ENCODE measurements at places on chromosomes 11 and 22. TPM values are rescaled to one million over a fixed set of nuclear protein-coding genes. Genes with fewer than 3 reads are reported as not detected.

Gene P4HA3
- polyA plus RNA-seq = 5.1 TPM

Gene PNPLA5
- not detected for polyA plus RNA-seq

Gene OR52E8
- polyA plus RNA-seq = not detected

DNA sequence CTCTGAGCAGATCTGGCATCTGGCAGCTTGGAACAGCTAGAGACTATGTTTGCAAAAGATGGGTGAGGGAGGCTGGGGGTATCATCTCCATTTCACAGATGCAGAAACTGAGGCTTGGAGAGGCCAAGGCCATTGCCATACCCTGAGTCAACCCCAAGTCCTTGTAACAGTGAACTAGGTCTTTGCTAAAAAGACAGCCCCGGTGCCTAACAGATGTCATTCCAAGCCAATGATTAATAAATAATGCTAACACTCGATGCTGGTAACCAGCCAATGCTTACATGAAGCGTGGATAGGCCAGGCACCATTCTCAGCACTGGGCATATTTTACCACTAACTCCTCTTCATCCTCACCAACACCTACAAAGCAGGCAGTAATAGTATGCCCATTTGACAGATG lies 164.0 kb downstream of the MN1 start:
- no peak for DNase-seq

DNA sequence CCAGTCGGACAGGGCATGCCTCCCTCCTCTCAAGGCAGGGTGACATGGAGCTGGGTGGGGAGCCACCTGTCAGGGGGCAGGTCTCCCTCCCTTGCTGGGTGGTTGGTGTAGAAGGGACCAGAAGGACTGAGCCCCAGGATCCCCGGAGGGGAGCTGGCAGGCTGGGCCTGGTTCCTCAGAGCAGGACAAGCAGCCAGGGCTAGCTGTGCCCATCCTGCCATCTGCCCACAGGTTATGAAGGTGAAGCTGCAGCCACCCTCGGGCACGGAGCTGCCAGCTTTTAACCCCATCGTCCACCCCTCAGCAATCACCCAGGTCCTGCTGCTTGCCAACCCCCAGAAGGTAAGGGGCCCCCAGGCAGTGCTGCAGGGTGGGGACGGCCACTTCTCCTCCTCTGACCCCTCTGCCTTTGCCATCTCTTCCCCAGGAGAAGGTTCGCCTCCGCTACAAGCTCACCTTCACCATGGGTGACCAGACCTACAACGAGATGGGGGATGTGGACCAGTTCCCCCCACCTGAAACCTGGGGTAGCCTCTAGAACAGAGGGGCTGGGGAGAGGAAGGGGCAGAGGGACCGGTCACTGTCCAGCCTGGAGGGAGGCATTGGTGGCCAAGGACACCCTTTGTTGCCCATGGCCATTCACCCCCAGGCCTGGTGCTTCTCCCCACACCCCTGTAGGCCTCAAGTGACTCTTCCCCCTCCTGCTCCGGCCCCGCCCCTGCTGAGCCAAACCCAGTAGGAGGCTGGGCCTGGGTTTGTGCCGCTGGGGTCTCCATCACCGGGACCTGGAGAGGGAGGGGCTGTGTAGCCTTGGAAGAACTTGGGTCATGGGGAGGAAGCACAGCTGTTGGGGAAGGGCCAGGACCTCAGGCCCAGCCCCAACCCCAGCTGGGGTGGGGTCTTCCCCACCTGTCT lies 7.0 kb upstream of the SH3BP1 start:
- no peak for DNase-seq

DNA sequence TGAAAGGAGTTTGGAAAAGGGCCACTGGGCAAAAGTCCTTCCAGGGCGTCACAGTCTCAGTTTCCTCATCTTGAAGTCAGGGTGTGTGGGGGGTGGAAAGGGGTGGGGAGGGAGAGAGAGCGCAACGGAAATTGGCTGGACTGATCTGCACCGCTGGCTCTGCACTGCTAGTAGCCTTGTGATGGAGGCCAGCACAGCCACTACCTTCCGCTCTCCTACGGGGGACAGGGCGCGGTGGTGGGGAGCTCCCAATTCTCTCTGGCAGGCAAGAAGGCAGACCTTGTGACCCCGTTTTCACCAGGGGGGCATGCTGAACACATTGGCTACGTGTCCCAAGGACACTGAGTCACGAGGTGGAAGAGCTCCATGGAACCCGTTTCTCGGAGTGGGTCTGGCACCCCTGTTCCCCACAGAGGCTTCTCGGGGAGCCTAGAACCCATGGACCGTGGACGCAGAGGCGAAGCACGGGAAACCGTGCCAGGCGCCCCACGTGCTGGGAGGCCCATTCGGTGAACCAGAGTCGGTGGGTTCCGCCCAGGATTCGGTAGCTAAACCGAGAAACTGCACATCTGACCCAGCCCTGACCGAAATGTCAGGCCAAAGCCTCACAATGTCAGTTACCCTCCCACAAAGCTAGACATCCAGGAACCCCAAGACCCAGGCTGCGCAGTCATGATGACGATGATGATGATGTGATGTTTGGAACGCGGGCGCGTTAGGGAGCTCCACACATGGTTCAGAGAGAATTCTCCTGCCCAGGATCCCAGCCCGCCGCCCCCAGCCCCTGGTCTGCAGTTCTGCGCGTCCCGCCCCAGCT lies 28.3 kb upstream of the WNT11 start:
- peak; percentile 46 for DNase-seq

- no peak for DNase-seq
Measured at GRCh38 chr11:31421820-31422219, 52.2 kb downstream of the DNAJC24 start.

Gene SLN
- polyA plus RNA-seq = 0.09 TPM

DNA sequence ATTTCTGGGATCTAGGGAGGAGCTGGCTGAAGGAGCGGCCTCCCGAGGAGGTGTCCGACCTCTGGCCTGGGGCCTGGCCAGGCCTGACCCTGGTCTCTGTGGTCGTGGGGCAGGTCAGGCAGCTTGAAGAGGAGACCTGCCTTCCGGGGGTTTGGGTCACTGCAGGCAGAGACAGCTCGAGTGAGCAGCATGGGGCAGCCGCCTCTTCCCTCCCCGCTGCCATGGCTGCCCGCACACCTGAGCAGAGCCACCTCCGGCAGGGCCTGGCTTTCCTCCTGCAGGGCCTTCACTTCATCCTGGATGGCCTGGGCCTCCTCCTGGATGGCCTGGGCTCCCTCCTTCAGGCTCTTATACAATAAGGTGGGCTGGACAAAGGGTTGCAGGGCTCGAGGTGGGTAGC lies 8.0 kb upstream of the NAALADL1 start:
- DNase-seq = no peak

DNA sequence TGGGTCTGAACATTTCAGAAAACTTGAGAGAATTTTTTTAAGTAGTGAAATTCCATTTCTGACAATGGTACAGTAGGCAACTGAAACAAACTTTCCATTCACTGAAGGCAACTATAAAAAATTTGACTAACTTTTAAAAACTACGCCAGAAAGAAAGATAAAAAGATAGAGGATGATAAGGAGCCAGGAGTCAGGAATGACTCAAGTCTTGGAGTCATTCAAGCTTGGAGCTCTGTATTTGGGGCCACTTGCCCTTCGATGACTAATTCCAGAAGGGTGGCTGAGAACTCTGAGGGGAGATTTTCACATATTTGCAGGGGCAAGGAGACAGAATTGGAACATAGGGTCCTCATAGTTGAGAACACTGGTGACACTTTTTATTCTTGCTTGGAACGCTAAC lies 1083.2 kb upstream of the CNTN5 start:
- DNase-seq = no peak

Gene CBY1
- 63.5 TPM for polyA plus RNA-seq

GRCh38 chr22:35464399-35464798 lies 64.5 kb downstream of the MCM5 start:
- no peak for DNase-seq

Gene PHOX2A
- polyA plus RNA-seq = 1.1 TPM

Gene UPK2
- polyA plus RNA-seq = 33.8 TPM

DNA sequence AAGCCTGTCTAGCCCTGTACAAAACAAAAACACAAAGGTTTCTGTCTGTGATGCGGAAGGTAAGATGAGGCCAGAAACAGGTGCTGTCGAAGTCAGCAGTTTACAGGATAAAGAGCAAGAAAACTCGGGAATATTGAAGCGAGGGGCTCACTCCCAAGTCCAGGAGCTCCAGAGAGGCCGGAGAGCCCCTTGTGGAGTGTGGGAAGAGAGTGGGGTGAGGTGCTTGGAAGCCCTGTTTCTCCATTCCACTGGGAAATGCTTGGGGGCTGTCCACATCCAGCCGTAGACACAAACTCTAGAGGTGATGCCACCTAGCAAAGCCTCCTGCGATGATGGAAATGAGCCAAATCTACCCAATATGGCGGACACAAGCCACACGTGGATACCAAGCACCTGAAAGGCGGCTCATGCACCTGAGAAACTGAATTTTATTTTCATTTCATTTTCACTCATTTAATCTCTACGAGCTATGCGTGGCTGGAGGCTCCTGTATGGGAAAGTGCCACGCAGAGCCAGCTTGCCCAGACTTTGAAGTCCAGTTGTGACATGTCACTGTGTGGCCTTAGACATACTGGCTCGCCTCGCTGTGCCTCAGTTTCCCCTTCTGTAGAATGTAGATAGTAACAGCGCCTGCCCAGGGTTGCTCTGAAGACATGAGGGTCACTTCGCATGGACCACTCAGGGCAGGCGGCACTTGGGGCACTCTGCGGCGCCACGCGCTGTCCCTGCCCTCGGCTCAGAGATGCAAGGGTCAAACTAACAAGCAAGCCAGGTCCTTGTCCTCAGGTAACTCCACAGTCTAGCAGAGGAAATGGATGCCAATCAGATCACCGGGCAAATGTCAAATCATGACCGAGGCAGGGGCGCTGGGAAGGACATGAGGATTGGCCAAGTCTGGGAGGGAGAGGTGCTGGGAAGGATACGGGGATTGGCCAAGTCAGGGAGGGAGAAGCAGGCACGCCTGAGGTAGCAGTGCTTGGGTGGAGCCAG lies 684.7 kb downstream of the TBC1D22A start:
- no peak for DNase-seq

DNA sequence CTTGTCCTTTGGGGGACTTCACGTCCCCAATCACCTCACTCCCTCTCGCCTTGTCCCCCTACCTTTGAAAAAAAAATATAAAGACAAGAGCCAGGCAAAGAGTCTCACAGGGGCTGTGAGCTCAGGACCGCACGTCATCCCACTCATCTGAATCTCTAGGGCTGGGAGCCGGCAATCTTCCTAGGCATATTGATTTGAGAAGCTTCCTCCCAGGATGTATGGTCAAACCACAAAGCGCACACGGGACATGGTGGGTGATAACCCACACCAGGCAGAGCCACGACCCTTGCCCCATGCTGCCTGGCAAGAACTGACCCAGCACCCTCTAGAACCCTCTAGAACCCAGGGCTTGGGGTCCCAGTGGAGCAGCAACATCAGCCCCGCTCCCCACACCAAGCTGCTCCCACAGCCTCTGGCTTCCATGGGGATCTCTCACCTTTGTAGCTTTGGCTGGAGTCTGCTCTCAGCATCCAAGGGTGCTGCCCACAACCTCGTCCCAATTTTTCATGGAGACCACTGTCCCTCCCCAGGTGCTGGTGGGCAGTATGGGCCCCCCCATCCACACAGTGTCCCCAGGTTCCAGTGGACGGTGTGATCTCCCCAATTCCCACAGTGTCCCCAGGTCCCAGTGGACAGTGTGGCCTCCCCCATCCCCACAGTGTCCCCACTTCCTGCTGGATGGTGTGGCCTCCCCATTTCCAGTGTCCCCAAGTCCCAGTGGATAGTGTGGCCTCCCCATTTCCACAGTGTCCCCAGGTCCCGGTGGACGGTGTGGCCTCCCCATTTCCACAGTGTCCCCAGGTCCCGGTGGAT lies 85.2 kb upstream of the FGF3 start:
- DNase-seq = no peak

- DNase-seq = no peak
Measured at GRCh38 chr22:44907765-44908737, 101.8 kb downstream of the PHF21B start.

- no peak for DNase-seq
Measured at GRCh38 chr22:27609451-27609888, 192.1 kb downstream of the MN1 start.

DNA sequence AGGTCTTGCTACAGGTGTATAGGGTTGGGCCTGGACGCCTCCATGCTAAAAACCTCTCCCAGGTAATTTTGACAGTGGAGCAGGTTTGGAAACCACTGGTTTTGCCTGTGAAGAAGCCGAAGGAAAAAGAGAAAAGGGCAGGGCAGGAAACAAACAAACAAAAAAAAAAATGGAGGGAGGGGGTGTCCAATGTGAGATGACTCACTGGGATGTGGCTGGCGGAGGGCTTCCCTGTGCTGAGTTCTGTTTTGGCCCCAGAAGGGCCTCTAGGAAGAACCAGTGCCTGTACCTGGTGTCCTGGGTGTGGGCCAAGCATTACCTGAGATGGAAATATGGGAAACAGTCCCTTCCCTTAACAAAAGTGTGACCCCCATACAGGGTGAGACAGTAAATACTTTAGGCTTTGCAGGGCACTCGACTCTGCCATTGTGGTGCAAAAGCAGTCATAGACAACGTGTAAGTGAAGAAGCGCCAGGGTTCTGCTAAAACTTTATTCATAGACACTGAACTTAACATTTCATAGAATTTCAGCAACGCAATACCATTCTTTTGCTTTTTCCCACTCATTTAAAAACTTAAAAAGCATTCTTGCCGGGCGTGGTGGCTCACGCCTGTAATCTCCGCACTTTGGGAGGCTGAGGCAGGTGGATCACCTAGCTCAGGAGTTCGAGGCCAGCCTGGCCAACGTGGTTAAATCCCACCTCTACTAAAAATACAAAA lies 9.5 kb upstream of the DGKZ start:
- no peak for DNase-seq
